ENCODE measurements at places on chromosomes 2 and 18.

DNA sequence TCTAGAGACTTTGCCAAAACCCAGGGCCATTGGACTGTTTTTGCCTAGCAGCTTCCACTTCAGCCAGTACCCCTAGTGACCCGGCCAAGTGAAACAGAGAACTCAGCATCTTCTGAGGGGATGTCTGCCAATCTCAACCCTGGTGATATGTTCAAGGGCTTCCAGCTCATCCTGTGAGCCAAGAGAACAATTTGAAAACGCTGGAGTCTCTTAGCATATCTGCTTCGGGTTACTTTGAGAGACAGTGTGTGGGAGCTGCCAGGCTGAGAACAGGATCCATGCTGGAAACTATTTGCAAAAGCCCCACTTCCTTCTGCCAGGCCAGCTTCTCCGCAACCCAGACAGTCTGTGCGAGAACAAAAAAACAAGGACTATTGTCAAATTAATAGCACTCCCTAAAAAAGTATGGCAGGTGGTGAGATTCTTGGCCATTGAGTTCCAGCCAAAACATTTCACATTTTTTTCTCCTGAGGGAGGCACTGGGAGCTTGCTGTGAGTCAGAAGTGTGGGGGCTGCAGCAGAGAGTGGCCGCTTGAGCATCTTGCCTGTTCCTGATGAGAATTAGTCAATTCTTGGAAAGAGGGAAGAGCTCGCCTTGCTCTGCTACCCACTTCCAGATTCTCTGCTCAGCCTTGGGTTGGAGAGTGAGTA lies 395.6 kb upstream of the TRIB2 start:
- peak; percentile 95 for DNase-seq

DNA sequence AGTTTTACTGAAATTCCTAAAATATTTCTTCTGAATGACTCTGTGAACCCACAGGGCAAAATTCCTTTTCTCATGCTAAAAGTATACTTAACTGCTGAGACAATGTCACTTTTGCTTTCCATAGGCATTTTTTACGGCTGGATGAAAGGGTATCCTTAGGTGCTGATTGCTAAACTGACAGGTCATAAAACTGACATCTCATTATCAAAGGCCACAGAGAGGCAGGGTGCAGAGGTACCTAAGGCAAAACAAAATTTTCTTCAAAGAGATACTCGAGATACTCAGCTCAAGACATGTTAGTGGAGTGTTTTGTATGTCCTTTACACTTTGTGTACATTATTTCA lies 62.0 kb upstream of the WDR75 start:
- peak; percentile 86 for DNase-seq

- DNase-seq, result no peak
Measured at GRCh38 chr2:216340280-216340631, 32.0 kb downstream of the MARCHF4 start.

GRCh38 chr2:42043789-42044394 lies 3.9 kb upstream of the PKDCC start:
- DNase-seq, result no peak

GRCh38 chr2:15940661-15941480 lies 521 bp downstream of the MYCN start:
- no peak for DNase-seq

- DNase-seq, result peak; percentile 76
Measured at GRCh38 chr2:215736653-215737290, 276.6 kb downstream of the MREG start.

GRCh38 chr18:7436166-7436565 lies 130.9 kb upstream of the PTPRM start:
- DNase-seq, result no peak

- no peak for DNase-seq
Measured at GRCh38 chr2:109108740-109109139, 20.3 kb upstream of the SH3RF3 start.

DNA sequence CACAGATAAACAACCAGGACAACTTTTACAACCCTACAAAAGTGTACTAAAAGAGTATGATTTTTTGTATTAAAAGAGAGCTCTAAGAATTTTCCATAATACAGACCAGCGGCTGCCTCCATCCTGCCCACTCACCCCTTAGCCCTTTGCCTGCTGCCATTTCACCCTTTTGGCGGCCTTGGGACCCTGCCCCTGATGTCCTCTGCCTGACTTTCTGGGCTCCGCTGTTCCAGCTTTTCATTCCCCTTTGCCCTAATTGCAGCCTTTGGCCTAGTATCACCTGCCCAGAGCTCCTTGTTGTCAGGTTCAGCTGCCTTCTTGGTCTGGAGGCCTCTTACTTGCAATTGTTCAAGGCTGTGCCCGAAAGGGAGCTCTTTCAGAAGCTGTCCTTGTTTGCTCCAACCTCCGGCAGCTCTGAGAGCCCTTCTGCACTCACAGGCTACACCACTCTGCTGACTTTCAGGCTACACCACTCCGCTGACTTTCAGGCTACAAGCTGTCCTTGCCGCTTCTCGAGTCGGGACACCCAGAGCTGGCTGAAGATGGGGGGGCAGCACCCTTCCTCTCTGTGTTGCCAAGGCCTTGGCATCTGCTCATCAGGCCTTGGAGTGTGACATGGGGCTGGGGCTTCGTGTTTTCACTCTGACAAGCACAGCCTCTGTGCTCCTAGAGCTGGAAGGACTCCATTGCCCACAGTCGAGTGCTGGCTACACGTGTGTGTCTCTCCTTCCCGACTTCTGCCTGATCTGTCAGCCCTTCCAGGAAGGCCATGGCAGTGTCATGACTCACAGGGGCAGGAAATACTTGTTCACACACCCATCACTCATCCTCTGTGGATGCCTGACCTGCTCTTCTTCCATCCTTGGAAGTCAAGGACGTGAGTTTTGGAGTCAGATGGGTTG lies 43.1 kb upstream of the HDAC4 start:
- DNase-seq, result peak; percentile 75

GRCh38 chr18:74840492-74841167 lies 243.0 kb downstream of the ZNF407 start:
- peak; percentile 85 for DNase-seq

GRCh38 chr2:57965961-57966360 lies 80.6 kb upstream of the VRK2 start:
- no peak for DNase-seq

DNA sequence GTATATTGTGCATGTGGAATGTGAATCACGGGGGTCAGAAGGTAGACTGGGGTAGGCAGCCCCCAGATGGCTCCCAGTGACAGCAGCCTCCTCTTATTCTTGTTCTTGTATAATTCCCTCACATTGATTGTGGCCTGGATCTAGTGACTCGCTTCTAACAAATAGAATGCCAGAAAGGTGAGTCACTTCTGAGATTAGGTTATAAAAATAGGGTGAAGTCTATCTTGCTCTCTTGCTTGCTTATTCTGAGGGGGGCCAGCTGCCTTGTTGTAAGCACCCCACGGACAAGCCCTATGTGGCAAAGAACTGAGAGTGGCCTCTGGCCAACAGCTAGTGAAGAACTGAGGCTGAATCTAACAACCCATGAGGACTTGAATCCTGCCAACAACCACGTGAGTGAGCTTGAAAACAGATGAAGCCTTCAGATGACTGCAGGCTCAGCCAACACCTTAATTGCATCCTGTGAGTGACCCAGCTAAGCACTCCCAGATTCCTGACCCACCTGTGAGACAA lies 15.6 kb upstream of the RMND5A start:
- DNase-seq, result peak; percentile 86

- DNase-seq, result no peak
Measured at GRCh38 chr2:168434146-168434545, 21.9 kb upstream of the CERS6 start.

GRCh38 chr2:68466361-68466777 lies 725 bp downstream of the FBXO48 start:
- DNase-seq, result peak; percentile 46

DNA sequence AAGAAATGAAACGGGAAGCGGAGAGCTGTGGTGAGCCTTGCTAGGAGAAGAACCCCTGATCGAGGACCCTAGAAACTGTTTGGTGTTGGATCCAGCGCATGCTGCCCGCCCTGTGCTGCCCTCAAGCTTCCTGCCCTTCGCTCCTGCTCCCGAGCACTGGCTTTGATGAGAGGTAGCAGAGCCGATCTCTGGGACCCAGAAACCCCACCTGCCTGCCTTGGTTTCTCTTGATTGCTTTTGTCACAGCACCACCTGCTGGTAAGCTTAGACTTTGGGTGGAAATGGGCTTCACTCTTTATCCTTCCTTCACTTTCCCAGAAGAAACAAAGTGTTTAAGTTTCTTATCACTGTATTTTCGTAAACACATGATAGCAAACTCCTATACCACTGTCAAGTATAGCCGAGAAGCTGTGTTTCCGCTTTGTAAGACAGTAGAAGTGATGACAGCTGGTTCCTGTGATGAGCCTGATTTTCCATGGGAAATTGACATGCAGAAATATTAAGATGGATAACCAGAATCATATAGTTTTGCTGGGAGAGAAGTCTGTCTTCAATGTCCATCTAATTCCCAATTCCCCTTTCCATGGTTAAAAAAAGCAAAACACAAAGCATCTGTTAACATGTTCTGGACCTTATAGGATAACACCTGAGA lies 267.4 kb downstream of the PHLPP1 start:
- DNase-seq, result peak; percentile 52

GRCh38 chr2:186308347-186308746 lies 177.7 kb upstream of the ZC3H15 start:
- DNase-seq, result no peak

GRCh38 chr2:71586471-71586870 lies 133.1 kb downstream of the DYSF start:
- no peak for DNase-seq

DNA sequence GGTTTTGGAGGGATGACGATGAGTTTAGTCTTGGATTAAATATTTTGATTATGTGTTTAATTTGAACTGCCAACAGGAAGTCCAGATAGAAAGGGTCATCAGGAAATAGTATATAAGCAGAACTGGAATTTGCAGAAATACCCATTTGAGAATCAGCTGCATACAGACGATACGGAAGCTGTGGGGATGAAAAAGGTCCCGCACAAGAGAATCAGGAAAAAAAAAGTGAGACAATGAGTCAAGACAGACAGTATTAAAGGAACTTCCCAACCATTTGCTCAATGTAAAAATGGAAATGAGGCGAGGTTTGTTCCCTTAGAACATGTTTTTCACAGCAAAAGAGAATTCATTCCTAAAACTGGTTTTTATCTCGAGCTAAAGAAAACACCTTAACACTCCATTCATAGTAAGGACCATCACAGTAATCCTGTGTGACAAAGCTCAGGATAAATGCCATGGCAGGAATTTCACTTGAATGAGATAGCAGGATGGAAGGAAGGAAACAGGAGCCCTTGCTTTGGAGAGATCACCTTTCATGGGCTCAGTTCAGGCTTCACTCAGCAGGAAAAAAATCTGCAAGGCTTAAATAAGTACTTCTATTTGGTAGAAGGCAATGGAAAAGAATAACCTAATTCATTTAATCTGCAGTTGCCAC lies 29.3 kb downstream of the BCL2 start:
- no peak for DNase-seq

Data from fibroblast of skin of back (primary cell).